Stimulated activated CD4-positive, alpha-beta T cell treated with anti-CD3 and anti-CD28 coated beads, Interleukin-1b, Interleukin-23, amount 100 ng/mL, for 48 hours (primary cell): ENCODE measurements at places on chromosomes 7 and 10.

GRCh38 chr10:6609625-6610024, 29.5 kb upstream of the PRKCQ start:
- no peak for DNase-seq

GRCh38 chr7:150648353-150649079, 16.3 kb upstream of the GIMAP6 start:
- no peak for DNase-seq

DNA sequence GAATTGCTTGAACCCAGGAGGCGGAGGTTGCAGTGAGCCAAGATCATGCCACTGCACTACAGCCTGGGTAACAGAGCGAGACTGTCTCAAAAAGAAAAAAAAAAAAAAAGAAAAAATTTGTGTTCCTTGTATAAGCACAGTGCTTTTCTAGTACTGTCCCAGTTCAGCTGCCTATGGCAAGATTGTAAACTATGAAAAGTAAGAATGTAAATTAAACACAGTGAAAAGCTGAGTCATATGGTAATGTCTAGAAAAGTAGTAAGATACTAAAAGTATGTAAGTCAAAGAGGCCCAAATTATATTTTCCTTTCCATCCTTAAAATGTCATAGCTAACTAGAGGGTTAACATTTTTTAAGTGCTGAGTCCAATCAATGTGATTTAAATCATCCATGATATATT, 42.8 kb downstream of the RBM20 start:
- DNase-seq: no peak

- DNase-seq: no peak
Observed at GRCh38 chr10:20267734-20268133, 451.5 kb downstream of the PLXDC2 start.

DNA sequence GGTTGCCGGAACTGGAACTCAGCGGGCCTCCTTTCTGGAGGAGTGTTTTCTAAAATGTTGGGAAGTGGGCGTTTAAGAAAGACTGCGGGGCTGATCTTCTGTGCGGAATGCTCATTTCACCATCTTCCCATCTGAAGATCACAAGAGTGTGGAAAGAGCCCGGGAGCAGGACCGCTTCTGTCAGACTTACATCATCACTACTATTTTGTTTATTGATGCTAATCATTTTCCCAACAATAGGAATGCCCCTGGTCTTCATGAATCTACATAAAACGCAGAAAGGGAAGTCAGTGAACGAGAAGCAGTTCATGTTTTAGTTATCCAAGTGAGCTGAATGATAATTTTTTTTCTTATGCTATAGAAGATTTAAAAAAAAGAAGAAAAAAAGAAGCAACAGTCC, 447.8 kb upstream of the MKI67 start:
- DNase-seq: no peak

DNA sequence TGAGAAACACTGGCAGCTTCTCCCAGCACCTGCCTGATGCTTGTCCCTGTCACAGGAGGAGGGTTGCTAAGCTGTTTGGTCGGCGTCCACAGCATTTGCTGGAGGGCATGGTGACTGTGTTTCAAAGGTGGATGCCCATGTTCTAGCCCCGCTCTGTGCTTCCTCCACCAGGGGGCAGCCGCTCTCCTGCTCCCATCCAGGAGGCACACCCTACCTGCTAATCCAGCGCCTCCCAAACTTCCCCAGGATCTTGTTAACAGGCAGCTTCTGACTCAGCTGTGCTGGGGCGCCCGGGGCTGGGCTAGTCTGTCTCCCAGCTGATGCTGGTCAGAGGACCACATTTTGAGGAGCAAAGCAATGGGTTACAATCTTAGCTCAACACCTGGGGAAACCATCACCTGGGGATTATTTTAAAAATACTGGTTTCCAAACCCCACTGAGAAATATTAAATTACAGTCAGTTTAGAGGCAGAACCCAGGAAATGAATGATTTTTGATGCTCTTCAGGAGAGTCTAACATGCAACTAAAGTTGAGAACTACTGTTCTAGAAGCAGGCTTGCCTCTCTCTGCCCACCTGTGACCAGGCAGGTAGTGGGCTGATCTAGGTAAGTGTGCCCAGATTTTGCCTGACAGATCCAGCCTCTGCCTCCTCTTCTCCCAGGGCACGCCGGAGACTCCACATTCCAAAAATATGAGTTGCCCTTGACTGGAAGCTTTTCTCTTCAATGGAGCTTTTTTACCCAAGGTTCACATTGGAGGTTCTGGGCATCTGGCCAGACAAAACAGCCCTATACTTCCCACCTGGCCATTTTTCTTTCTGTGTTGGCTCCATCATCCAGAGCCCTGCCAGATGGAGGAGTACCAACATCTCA, 92.7 kb upstream of the GPR26 start:
- DNase-seq: peak; percentile 39

GRCh38 chr7:108419961-108420908, 36.0 kb downstream of the NRCAM start:
- no peak for DNase-seq

DNA sequence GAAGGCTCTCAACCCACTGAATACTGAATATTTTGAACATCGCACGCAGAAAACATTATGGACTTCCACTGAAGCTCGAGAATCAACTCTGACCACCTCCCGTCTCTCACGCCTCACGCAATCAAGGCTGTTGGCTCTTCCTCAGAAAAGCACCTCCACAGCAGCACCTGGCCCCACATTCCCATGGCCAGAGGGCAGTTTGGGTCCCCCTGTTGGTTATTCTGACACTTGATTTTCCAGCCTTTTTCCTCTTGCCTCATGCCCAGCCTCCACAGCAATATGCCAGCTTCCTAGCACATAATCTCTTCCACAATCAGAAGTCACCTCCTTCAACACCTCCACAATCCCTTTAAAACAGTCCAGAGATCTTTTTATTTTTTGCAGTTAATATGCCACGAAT, 55.9 kb downstream of the SVOPL start:
- DNase-seq: no peak

GRCh38 chr10:96205580-96205979, 65.8 kb downstream of the BLNK start:
- DNase-seq: no peak

GRCh38 chr7:116547347-116547746, 22.5 kb downstream of the CAV1 start:
- DNase-seq: no peak

GRCh38 chr7:18844735-18845134, 272.7 kb downstream of the TWIST1 start:
- no peak for DNase-seq

GRCh38 chr7:22824760-22825159, 2.1 kb upstream of the TOMM7 start:
- DNase-seq: no peak

DNA sequence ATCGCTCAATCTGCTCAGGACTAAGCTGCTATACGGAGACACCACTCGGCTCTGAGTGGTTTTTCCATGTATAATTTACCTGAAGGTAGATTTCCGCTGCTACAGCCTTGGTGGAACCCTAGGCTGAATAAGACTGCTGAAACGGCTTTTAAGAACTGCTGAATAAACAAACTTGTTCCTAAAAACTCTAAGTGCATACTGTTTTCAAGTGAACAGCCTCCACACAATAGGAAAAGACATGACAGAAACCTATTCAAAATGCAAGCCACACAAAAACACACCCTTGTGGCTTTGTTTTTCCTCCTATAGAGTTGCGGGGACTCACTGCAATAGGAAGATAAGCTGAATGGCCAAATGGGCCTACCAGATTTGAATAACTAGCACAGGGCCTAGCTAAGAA, 117.2 kb downstream of the UBE2H start:
- DNase-seq: no peak

DNA sequence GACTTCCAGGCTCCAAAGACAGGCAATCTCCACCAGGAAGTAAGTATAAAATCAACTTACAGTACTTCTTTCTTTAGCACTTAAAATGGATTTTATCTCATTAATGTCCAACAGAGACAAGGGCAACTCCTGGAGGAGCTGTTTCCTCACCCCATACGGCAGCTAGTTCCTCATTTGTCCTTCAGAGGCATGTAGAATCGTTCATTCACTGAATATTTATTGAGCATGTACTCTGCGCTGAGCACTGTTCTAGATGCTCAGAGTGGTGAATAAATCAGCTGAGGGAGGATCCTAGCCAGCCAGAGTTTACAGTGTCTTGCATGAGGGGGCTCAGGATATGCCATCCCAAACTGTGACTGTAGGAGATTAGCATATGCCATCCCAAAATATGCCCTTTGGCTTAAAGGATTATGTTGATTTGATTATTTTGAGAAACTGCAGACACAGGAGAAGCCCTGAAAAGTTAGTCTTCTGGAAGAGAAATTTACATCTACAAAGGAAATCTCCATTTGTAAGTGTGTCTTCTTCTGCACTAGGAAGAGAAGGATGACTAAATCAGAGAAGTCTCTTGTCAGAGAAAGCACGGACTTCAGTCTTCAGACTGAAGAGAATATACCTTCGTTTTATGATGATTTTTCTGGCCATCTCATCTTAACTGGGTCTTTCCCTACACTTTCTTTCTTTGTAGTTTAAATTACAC, 66.9 kb downstream of the BAMBI start:
- no peak for DNase-seq

DNA sequence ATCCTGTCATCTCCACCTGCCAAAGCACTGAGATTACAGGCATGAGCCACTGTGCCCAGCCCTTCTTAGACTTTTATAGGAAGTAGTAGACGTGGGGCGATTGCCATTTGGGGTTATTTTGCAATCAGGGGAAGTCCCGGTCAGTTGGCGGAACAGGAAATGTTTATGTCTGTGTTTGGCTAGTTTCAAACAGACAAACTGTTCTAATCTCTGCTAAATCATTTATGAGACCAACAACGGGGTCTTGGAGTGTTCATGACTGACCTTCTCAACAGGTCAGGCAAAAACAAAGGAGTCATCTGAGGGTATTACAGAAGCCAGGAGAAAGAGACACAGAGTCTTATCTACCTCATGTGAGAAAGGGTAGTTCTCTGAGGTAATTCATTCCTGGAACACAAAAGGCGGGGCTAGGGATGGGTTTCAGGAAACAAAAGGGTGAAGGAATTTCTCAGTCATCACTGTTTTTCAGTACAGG, 6.6 kb upstream of the TPK1 start:
- DNase-seq: peak; percentile 28

DNA sequence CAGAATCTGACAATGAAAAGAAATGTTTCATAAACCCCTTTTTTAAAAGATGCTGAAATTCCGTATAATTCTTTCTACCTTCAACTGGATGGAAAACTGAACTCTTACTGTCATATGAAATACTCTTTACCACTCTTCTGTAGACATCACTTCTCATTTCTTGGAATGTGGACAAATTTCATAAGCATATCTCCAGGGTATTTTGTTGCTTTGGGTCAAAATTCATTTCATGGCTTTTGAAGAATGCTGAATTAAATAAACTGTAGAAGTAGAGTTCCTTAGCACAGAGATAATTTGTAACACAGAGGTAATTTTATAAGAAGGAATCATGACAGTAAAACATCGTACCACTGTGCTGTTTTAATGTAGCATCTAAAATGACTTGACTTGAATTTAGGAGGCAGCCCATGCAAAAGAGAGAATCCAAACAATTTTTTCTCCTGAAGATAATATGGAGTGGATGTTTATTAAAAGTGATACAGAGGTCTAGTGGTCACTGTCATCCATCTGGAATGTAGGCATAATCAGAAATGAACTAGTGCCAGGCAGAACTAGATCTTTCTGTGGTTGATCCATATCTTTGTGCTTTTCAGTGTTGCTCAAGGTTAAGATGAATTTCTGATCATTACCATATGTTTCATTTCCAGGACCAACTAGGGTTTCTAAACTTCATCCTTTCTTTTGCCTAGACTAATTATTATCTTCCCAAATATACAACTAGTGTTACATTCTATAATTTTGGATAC, 492.0 kb downstream of the KIF20B start:
- DNase-seq: no peak

DNA sequence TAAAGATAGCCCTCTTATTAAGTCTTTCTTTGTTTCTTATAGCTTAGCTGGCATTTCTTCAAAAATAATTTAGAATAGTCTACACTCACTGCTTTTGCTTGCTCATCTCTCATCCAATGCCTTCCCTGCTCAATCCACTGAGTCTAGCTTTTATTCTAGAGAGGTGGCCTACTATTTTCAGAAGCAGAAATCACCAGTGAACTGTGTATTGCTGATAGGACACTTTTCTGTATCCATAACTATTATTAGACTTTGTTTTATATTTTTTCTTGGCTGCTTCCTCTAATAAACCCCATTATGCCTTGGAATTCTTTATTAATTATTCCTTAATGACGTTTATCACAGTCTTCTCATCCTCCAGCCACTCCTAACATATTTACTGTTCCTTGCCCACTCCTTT, 206.8 kb downstream of the SEMA3A start:
- DNase-seq: no peak

- DNase-seq: no peak
Observed at GRCh38 chr10:127092916-127093315, 103.5 kb downstream of the INSYN2A start.

- no peak for DNase-seq
Observed at GRCh38 chr7:94170836-94171235, 166.7 kb upstream of the BET1 start.

GRCh38 chr10:34706147-34706546, 108.9 kb downstream of the PARD3 start:
- DNase-seq: no peak
